A549 treated with RU486 at 1 μM for 4 hours (cell line): ENCODE measurements at places on chromosomes 3 and 15. TPM values are rescaled to one million over a fixed set of nuclear protein-coding genes. Genes with fewer than 3 reads are reported as not detected.

TMEM207 gene
- total RNA-seq = not detected in 5 replicates

CFAP100 gene
- total RNA-seq = not detected in 5 replicates

UBA3 gene
- total RNA-seq = 19.5 to 33.2 TPM (median 25.2 TPM) in 5 replicates

FBXL2 gene
- total RNA-seq = 5.4 to 7.8 TPM (median 7.4 TPM) in 5 replicates

GOLGA6A gene
- 0.07 to 0.13 TPM (median 0.08 TPM) in 4 of 5 replicates, not detected in the other for total RNA-seq

PCOLCE2 gene
- total RNA-seq = 29.1 to 38.5 TPM (median 33.5 TPM) in 5 replicates

CCDC39 gene
- not detected in 5 replicates for total RNA-seq

GRK7 gene
- total RNA-seq = 0.03 to 0.09 TPM in 2 of 5 replicates, not detected in the others

MYRIP gene
- total RNA-seq = not detected in 5 replicates

ACSBG1 gene
- total RNA-seq = 0.12 to 0.39 TPM (median 0.15 TPM) in 4 of 5 replicates, not detected in the other

INKA1 gene
- total RNA-seq = 1.3 to 2.3 TPM (median 2.0 TPM) in 5 replicates

ANKUB1 gene
- total RNA-seq = not detected in 5 replicates

TNIK gene
- total RNA-seq = 1.9 to 3.1 TPM (median 2.3 TPM) in 5 replicates

FMN1 gene
- total RNA-seq = 0.16 to 0.94 TPM (median 0.50 TPM) in 5 replicates
